ENCODE measurements at places on chromosomes 1 and 21.

DNA sequence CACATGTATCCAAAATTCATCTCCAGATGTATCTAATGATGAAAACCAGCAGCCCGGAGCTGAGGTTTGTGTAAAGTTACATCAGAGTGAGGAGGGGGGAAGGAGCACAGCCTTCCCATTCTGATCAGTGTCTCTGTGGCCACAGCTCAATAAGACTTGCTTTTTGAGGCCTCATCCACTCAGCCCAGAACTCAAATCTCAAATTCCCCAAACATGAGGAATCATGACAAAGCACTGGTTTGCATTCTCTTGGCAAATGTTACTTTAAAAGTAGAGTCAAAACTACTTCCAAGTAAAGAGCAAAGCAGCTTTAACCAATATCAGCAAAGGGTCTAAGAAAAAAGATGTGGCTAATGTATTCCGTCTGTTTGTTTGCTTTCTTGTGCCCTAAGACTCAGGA lies 30.9 kb downstream of the CCN1 start:
- no peak for DNase-seq

DNA sequence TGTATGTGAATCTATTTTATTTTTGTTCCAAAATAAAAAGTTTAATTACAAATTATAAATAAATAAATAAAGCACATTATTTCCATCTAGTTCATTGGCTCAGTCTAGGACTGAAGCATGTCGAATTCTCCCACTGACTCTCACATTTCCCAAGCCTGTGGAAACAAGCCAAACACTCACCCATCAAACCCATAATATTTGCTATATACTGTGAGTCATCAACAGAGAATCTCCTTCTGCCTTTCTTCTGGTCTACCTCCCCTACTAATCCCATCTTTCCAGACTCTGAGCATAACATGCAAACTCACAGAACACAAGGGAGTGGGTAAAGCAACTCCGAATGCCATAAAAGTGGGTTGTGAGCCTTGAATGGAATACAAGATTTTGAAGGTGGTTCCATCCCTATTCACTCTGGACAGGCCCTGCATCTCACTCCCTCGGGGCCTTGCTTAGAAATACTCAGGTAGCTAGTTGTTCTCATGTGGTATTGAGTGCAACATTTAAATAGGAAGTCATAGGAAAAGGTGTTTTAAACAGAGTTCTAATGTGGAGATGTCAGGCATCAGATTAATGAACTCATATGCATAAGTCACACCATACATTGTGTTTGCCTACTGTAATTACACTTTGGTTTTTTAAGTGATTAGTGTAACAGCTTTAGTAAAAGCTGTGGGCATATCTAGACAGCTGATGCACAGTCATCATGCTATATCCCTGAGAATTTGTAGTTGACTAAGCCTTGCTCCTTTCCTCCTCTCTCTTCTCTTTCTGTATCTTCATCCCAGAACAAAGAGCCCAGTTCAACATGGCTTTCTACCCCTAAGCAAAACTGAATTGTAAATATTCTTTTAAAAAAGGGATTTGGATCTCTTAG lies 47.0 kb downstream of the F5 start:
- DNase-seq, result no peak

- DNase-seq, result no peak
Observed at GRCh38 chr21:36115138-36115730, 19.6 kb upstream of the CBR3 start.

- DNase-seq, result no peak
Observed at GRCh38 chr1:156513185-156513584, 12.6 kb upstream of the MEF2D start.

GRCh38 chr1:87644033-87644578 lies 315.4 kb downstream of the LMO4 start:
- DNase-seq, result no peak

DNA sequence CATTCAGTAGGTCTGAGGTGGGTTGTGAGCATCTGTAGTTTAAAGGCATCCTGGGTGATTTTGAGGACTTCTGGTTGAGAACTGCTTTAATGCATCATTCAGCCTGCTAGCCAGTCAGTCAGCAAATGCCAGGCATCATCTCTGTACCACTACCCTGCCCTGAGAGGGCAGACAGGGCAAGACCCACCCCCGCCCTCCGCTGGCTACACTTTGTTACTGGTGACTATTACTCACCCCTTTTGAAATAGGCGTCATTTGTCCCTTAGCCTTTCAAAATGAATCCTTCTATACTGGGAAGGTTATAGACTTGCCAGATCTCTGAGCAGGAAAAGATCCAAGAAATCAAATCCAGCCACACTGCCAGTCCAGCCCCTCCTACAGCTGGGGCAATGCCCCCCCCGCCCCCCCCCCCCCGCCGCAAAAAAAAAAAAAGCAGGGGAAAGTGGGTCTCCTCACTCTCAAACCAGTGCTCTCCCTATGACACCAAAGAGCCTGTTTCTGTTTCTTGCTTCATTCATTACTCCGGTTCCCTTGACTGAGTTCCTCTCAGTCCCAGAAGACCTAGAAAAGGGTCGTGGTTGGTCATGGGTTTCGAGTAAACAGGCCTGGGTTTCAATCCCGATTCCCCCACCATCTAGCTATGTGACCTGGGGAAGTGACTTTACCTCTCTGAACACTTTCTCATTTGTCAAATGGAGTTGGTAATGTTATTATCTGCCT lies 4.4 kb downstream of the SELENON start:
- peak; percentile 65 for DNase-seq

GRCh38 chr1:12809933-12810332 lies 18.7 kb downstream of the PRAMEF1 start:
- no peak for DNase-seq

- DNase-seq, result no peak
Observed at GRCh38 chr1:102365071-102365470, 368.3 kb upstream of the OLFM3 start.

DNA sequence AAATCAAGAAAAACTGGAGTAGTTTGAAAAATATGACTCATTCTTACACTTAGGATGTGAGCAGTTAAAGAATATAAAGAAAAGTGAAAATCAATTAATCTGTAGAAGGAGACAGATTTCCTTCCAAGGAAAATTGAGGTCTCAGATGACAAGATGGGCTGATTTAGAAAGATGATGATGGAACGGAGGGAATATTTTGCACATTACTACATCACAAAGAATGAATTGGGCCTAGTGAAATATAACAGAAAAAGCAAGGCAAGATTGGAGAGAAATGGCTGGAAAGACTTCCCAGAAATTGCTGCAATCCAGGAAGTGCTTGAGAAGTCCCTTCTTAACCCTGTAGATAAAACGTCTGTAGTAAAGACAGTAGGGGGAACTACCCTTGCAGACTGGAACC lies 169.1 kb upstream of the SYT6 start:
- DNase-seq, result no peak

DNA sequence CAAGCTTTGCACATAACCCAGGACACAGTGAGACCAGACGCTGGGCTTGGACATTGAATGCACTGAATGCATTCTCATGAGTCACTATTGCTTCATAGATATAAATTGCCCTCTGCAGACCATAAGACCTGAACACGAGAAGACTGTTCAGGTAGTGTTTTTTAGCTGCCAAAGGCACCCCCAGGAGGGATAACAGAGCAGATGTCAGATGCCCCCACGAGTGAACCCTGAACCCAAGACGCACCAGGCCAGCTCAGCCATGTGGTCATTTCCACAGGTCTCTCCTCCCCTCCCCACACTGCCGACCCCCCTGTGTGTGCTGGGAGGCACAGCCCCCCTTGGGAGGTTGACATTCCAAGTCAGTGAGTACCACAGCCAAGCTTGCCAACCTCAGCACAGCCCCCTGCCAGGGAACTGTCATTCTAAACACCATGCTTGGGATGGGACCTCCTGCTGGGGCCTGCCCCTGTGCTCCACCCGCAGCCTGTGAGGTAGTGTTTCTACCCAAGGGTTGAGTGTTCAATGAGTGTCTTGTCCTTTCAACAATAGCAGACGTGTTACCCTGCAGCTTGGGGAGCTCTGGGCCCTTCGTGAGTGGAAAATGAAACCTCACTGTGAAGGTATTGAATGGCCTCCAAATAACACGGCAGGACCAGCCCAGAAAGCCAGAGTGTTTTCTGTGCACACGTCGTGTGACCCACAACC lies 68.2 kb downstream of the PSMG1 start:
- no peak for DNase-seq

DNA sequence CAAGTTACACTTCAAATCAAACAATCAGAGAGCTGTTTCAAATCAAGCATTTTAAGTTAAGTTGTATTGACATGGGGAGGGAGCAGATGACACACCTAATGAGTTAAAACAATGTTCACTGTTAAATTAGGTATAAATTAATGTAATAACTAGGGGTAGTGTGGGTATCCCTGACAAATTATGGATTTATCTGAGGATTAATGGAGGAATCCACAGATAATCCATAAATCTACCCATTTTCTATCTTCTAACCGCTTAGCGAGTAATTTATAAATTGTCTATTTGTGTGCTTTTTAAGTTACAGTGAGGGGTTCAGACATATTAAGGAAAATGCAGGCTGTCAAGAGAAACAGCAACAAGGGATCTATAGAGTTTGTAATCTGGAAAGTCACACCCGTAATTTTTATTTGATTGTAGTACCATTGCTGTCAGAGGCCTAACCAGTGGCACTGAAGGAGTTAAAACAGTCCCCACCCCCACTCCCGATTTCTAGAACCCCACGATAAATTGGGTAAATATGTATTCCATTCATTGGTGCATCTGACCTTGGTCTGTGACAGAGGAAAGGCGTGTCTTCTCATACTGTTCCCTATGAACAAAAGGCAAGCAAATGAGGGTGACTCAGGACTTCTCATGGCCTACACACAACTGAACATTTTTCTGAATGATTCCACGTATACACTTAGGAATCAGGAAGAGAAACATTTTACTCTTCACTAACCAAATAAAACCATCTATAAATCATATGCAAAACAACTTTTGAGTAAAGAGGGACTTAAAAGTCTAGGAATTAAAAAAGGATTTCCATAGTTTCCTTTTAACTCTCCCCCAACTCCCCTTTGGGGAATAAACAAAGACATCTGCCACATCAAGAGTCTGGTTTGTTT lies 7.4 kb downstream of the IRF2BP2 start:
- peak; percentile 35 for DNase-seq

- DNase-seq, result peak; percentile 14
Observed at GRCh38 chr1:181317261-181317930, 165.9 kb upstream of the CACNA1E start.

GRCh38 chr1:119004781-119005180 lies 16.6 kb upstream of the TBX15 start:
- DNase-seq, result no peak

DNA sequence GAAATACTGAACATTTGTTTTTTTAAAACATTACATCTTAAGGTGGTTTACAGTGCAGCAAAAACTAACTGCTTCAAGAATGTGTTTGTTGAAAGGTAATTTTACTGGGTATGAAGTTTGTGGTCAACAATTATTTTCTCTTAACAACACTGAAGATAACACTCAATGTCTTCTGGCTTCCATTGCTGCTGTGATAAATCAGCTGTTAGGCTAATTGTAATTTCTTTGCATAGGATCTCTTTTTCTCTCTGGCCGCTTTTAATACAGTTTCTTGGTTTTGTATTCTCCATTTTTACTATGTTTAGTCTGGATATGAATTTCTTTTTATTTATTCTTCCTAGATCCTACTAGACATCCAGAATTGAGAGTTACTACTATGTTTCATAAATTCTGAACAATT lies 44.9 kb downstream of the DOCK7 start:
- no peak for DNase-seq

- DNase-seq, result no peak
Observed at GRCh38 chr1:37636435-37636834, 1.7 kb upstream of the RSPO1 start.

GRCh38 chr21:41722052-41723018 lies 44.5 kb downstream of the RIPK4 start:
- no peak for DNase-seq

GRCh38 chr1:214419650-214420049 lies 131.8 kb downstream of the PTPN14 start:
- DNase-seq, result no peak

GRCh38 chr1:89170170-89171066 lies 5.4 kb downstream of the GBP7 start:
- no peak for DNase-seq

DNA sequence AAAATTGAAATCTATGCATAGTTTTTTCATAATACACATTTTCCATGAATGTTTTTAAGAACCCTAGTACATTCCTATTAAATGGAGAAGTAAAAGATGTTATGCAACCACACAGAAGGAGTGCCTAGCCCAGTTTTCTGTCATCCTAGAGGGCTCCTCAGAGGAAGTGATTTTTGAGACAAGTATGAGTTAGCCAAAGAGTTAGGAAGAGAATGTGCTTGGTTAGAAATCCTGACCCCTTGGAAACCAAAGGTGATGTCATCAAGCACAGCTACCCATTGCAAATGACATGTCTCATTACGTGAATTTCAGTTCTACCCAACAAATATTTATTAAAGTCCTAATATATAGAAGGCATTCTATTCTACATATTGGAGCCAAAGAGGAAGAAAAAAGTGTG lies 88.9 kb upstream of the TNFSF4 start:
- no peak for DNase-seq

- no peak for DNase-seq
Observed at GRCh38 chr1:240415532-240415931, 196.4 kb downstream of the GREM2 start.

DNA sequence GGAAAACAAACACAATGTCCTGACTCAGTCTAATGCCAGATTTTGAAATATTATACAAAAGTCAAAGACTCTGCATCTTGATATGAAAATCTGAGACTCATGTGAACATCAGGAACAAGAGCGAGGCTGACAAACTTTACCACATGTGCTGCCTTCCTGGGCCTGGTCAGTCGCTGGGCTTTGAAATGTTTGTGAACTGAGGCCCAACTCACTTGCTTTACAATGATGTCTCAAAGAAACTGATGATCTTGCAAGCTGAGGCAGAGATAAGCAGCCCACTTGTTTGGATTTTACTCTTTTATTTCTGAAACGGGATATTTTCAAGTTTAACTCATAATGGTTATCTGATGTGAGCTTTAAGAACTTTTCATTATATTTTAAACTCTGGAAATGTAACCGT lies 2.1 kb downstream of the BCAR3 start:
- DNase-seq, result no peak

- no peak for DNase-seq
Observed at GRCh38 chr1:206439205-206439604, 31.1 kb upstream of the IKBKE start.

DNA sequence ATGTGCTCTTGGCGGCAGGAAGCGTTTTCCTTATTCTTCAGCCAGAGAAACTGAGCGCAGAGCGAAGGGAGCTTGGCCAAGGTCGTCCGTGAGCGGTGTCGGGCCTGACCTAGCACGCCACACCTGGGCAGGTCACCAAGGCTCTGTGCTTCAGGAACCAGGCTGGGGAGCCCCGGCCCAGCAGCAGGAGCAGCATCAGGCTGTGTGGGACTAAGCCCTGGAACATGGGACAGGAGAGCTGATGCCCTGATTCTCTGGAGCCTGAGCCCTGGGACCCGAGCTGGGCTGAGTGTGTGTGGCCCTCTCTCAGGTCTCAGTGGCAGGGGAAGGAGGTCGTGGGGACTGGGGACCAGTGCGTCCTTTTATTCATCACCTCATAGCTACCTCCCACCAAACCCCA lies 65.2 kb upstream of the ABCG1 start:
- DNase-seq, result no peak

Data from activated CD4-positive, alpha-beta T cell treated with anti-CD3 and anti-CD28 coated beads for 48 hours (primary cell).